Activated CD4-positive, alpha-beta memory T cell treated with anti-CD3 and anti-CD28 coated beads, Interleukin-2, amount 10 ng/mL, durations not matched to agents 7 days and 5 days (primary cell): ENCODE measurements at places on chromosomes 2 and 18.

DNA sequence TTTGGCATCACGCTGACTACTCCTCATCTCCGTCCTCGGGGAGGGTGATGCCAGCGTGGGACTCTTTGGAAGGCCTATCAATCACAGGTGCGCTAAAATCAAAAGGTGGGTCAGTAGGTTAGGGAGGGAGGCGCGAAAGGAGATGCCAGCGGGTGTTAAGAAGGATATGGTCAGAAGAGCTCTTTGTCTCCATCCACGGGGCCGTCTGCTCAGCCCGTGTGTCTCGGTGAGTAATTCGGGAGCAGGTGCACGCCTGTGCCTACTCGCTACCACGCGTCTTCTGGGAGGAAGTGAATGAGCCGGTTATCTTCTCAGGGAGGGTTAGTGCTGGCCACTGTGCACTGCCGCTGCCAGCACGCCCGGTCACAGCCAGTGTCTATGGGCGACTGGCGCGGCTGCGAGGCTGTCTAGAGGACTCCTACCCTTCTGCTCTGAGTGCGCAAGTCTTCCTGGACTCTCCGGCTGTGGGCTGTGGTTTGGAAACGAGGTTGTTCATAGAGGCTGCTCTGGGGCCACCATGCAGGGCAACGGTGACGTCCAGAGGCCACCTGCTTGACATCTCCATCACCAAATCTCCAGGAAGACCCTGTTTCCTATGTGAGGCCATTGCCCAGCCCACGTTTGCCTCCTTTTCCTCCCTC, 153.4 kb downstream of the MBP start:
- peak; percentile 13 for DNase-seq

DNA sequence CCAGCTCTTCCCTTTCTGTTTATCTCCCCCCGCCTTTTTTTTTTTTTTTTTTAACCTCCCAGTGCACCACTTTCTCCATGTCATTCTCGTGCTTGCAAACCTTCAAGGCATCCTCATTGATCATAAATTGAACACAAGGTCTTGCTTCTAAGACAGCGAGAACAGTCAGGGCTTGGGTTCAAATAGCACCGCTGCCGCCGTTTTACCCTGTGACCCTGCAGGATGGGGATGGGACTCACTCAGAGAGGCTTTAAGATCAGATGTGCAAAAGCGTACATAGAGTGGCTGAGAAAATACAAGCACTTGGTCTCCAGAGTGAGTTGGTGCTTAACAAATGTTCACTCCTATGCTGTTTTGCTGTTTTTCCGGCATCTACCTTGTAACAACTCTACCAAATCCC, 93.6 kb downstream of the TCF7L1 start:
- no peak for DNase-seq

- peak; percentile 56 for DNase-seq
These were observed 4.7 kb downstream of the EPG5 start for GRCh38 chr18:45962461-45962860.

- no peak for DNase-seq
These were observed 144.9 kb upstream of the ID2 start for GRCh38 chr2:8536686-8537561.

DNA sequence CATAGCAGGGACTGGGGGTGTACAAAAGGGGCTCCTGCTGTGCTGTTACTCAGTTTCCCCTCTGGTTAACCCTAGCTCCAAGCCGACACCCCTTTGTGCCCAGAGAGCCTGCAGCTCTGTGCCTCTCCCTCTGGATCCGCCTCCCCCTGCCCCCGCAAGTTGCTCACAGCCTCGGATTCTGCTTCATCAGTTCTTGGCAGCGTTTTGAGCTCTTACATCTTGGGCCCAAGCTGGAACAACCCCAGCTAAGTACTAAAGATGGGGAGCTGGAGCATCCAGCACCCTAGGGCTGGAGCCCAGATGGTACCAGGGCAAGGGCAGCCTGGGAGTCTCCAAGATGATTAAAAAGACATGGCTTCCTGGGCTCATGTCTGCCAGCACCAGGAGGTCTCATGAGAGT, 40.7 kb downstream of the POMC start:
- DNase-seq: no peak

- no peak for DNase-seq
These were observed 66.6 kb downstream of the ZFP36L2 start for GRCh38 chr2:43159797-43160196.

- no peak for DNase-seq
These were observed 7.3 kb downstream of the PLA2R1 start for GRCh38 chr2:160054984-160055725.

- peak; percentile 20 for DNase-seq
These were observed at the start of gene TUBB6 for GRCh38 chr18:12307701-12308385. Gene TUBB6 (plus strand): TSS chr18:12308241. CDS start chr18:12308293, 52 bp downstream.

- no peak for DNase-seq
These were observed 85.9 kb upstream of the KLF7 start for GRCh38 chr2:207251573-207252192.

- DNase-seq: no peak
These were observed 677.6 kb upstream of the ID2 start for GRCh38 chr2:8004250-8004681.

GRCh38 chr2:3208591-3208990, 169.0 kb downstream of the EIPR1 start:
- no peak for DNase-seq

GRCh38 chr2:97851172-97851571, 137.8 kb downstream of the ZAP70 start:
- no peak for DNase-seq

DNA sequence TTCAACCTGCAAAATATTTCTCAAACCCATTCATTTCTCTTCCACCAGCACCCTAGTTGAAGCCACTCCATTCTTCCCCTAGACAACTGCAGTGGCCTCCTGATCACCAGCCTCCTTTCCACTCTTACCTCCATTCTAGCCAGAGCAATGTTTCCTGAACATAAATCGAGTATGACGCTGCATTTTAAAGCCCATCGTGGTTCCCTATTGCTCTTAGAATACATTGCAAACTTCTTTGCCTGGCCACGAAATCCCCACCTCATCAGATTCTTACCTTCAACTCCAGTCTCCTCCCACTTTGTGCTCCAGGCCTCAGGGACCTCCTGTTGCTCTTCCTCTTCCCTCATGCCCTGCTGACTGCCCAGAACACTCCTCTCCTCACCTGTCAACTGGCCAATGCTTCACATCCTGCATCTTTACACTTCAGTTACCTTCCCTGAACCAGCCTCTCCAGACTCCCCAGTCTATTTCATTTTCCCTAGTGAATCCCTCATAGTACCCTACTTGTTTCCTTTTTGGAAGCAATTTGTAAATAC, 176.5 kb upstream of the CTAGE1 start:
- no peak for DNase-seq

DNA sequence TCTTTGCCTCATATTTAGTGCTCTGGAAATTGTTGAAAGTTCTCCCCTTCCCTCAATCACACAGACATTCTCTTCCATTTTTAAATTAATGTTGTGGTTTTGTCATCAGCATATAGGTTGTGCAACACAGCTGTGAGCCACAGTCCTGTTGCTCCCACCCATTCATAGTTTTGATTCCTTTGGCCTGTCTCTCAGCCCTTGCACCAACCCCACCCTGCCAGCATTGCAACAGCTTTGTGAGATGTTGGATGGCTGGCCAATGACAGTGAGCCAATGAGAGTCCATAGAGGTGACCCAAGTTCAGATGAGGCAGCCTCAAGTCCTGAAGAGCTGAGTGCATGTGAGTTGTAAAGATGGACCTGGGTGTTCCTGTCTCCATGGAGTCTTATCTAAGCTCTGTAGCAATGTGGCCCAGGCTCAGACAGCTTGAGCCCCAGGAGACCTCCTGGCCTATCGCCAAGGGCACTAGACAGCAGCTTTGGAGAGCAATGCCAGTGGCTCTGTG, 775.5 kb downstream of the RNF144A start:
- DNase-seq: no peak

DNA sequence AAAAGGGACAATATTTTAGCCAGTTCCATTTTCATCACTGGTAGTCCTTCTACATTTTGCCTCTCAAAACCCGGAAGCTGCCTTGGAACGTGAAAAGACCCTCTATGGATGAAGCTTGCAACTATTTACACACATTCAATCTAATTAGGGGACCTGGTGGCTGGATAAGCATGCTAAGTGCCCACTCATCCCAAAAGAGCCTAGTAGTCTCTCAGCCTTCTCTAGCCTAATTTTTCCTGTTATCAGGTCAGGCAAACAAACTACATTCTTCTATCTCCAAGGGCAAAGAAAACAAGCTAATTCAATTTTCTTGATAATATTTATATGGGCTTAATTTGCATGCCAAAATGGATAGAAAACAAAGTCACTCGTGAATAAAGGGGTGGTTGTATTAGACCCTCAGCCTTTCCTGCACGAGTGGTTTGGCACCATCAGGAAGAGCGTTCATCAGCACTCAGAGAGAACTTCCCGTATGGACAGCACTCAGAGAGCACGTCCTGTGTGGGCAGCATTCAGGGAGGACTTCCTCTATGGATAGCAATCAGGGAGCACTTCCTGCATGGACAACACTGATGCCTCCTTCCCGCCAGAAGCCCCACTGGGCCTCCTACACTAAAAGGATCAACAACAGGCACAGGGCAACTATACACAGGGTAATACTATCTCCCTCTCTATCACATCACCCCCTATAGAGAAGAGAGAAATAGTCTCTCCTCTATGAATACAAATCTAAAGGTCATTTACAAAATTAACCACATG, 122.2 kb downstream of the RBMS1 start:
- DNase-seq: no peak

- no peak for DNase-seq
These were observed 19.8 kb downstream of the GRHL1 start for GRCh38 chr2:9971105-9971818.

GRCh38 chr18:58952858-58953257, 88.2 kb downstream of the ZNF532 start:
- no peak for DNase-seq
